Iris pigment epithelial cell (primary cell): ENCODE measurements at places on chromosomes 7 and 10.

- DNase-seq = no peak
These were observed 431.2 kb upstream of the AUTS2 start for GRCh38 chr7:69166979-69167516.

GRCh38 chr7:77238703-77239136 lies 39.1 kb upstream of the FGL2 start:
- no peak for DNase-seq

- DNase-seq = no peak
These were observed 67.0 kb upstream of the HPS1 start for GRCh38 chr10:98513704-98514103.

GRCh38 chr7:363626-364025 lies 73.7 kb downstream of the FOXL3 start:
- no peak for DNase-seq

DNA sequence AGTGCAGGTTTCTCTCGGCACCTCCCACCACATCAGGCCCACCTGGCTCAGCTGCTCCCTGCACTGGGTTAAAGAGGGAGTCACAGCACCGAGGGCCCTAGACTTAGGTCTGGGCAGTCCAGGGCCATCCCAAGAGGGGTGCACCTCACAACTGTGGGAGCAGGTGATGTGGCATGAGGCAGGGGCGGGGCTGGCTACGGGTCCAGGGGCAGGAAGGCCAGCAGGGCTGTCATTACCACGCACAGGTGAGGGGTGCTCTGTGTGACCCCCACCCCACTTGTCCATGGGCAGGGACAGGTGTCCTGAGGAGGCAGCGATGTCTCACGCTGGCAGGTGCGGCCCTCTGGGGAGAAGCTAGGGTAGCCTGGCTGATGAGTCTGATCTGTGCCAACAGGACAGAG lies 40.5 kb upstream of the DPYSL4 start:
- DNase-seq = no peak

DNA sequence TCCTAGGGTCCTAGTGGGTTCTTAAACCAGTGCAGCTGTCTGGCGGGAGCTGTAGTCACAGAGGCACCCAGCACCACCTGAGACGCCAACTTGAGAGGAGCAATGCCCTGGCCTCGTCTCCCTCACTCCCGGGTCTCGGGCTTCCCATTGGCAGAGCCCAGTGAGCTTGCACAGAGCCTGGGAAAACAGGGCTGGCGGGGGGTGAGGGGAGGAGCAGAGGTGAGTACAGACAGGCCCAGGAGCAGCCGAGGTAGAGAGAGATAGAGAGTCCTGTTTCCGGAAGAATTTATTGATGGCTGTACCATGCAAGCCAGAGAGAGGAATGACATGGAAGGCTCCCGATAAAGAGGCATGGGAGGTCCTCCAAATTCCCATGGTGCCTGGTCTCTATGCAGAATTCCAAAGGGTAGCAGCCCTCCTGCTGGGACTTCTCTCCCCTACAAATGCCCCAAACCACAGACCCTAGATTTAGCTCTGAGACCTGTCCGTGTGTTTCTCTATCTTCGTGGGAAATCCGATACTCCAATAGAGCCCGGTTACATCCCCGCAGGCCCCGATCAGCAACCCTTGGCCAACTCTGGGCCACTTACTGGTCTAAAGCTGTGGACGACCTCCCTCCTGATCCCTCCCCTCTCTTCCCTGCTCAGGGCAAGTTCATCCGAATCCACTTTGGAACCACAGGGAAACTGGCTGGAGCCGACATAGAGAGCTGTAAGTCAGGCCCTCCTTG lies 20.3 kb upstream of the MYH16 start:
- DNase-seq = no peak

- no peak for DNase-seq
These were observed 88.8 kb downstream of the ELMO1 start for GRCh38 chr7:37359662-37360444.

DNA sequence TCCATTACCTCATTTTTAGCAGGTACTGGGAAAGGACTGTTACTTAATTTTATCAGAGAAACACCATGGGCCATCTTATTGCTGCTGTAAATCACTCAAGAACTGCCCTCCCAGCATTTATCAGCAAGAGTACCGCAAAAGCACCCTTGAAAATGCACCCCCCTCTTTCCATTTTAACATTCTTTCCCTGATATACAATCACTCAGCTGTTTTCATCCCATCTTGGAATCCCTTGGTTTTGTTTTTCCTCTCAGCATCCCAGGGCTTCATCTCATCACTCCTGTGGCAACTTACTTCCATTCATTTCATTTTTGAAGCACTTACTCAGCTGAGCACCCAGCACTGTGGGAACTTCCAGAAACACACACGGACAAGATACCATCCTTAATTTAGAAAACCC lies 36.5 kb downstream of the RAPGEF5 start:
- no peak for DNase-seq

DNA sequence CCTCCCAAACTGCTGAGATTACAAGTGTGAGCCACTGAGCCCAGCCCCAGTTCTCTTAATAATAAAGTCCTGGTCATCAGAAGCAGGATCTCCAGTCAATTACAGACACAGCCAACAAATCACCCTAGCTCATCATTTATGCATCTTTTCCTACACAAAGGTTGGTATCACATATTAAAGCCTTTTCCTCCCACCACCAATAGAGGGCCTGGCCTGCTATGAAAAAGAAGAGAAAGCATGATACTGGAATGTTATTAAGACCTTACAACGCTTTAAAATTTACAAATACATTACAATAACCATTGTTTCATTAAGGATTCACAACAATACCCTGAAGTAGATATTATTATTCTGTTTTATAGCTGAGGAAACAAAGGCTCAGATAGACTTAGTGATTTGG lies 25.9 kb downstream of the VAX1 start:
- peak; percentile 16 for DNase-seq

DNA sequence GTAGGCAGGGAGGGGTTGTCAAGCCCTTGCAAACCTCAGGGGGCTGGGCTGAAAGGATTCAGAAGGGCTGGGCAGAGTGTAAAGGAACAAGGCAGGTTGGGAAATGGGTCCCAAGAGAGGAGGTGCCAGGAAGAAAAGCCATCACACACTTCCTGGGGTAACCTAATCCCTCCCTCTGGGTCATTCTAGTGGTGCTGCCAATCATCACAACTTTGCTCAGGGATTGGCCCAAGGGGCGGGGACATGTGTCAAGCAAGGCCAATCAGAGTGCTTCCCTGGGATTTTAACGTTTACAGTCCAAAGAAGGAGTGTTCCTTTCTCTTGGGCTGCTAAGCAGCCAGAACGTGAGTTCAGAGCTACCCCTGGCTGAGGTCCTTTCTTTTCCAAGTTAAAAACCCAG lies 57.1 kb upstream of the NPTX2 start:
- DNase-seq = no peak

- no peak for DNase-seq
These were observed 5.7 kb downstream of the ELN start for GRCh38 chr7:74033372-74034311.

- DNase-seq = no peak
These were observed 49.7 kb downstream of the RABGEF1 start for GRCh38 chr7:66790196-66790595.

GRCh38 chr7:49398746-49399145 lies 374.7 kb upstream of the VWC2 start:
- peak; percentile 15 for DNase-seq

GRCh38 chr7:156751319-156751718 lies 110.7 kb downstream of the RNF32 start:
- peak; percentile 96 for DNase-seq

GRCh38 chr10:98453729-98454128 lies 7.0 kb upstream of the HPS1 start:
- DNase-seq = no peak

GRCh38 chr7:130384371-130384801 lies 4.1 kb downstream of the CPA1 start:
- DNase-seq = no peak

GRCh38 chr10:104333728-104334373 lies 4.4 kb downstream of the ITPRIP start:
- no peak for DNase-seq

GRCh38 chr7:114140561-114140960 lies 221.8 kb upstream of the PPP1R3A start:
- DNase-seq = no peak

DNA sequence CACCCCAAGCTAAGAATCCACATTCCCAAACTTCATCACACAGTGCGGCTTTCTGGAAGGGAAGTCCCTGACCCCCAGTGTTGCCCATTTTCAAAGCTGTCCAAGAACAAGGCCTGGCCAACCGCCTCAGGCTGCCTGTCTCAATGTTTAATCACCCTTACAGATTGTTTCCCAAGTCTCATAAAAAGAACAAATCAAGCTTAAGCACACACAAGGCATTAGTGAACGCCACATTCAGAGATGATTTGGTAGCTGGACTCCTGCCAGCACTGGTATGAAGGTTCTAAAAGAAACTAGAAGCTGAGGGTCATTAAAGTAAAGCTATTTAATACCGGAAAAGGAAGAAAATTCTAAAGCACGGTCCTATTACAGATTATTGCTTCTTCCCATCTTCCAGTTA lies 35.6 kb downstream of the C10orf90 start:
- DNase-seq = peak; percentile 21

GRCh38 chr10:98402478-98402877 lies 12.5 kb downstream of the PYROXD2 start:
- DNase-seq = no peak

DNA sequence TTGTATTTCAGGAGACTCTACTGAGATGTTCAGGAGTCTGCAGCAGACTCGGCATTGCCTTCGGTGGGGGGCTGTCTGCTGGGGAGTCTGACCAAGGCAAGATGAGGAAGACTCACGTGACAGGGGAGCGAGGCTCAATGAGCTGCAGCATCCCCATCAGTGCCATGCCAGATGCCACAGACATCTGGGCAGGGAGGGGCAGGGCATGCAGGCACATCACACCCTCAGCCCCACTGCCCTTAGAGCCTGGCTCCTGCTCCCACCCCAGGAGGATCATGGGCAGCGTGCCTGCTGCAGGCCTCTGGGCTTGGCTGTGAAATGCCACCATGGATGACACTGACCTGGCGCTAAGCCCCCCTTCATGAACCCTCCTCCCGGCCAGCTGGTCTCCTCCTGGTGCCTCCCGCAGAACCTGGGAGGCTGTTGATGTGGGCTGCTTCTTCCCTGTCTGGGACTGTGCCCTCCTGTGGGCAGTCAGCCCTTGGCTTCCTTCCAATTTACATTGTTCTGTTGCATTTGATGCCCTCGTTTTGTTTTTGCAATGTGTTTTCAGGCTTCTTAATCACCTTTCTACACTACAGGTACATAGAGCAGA lies 235.0 kb downstream of the PAXIP1 start:
- DNase-seq = no peak

DNA sequence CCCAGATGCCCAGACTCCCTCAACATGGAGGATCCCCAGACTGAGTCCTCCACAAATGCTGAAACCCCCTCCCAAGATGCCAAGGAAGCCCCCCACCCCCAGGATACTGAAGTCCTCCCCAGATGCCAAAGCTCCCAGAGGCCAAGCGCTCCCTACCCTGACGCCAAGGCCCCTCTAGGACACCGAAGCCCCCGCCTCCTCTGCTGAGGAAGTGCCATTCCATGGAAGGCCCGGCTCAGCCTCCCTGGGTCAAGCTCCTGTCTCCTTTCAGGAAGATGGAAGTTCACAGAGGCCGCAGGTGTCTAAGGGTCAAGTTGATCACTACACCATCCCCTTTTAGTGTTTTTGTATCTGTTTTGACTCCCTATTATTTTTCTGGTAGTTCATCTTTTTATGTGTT lies 606.8 kb downstream of the DNAJB6 start:
- no peak for DNase-seq

DNA sequence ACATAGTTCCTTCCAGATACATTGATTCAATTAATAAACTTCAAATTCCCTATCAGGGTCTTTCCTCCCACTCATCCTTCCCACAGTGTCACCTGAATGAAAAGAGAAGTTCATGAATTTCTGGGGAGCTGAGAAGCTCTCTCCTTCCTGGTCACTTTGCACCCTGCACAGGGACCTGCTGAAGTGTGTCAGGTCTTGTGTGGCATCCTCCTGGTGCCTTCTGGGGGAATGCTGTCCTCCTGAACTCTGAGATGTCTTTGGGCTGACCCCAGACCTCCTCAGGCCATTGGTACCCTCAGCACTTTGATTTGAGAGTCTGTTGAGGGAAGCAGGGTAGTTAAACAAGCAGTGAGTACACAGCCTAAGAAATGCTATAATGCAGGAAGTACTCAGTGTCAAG lies 39.5 kb upstream of the ITGA8 start:
- DNase-seq = no peak

DNA sequence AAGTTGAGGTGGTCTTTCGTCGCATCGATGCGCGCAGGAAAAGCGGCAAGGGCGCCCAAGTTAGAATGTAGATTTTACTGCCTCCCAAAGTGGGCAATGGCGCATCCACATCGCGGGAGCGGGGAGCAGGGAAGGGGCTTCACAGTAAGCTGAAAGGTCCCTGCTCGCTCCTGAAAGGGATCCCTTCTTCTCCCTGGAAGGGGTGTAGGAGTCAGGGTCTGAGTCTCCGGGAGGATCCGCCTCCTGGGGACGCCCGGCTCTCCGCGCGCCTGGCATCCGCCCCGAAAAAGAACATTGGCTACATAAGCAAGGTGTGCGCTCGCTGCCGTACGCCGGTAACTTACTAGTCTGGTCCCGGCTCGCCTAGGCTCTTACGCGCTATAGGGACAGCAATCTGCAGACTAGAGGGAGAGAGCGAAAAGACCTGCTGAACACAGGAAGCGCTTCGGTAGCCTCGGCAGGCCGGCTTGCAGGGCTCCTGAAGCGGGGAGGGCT lies 804 bp downstream of the UNC5B start:
- peak; percentile 82 for DNase-seq

DNA sequence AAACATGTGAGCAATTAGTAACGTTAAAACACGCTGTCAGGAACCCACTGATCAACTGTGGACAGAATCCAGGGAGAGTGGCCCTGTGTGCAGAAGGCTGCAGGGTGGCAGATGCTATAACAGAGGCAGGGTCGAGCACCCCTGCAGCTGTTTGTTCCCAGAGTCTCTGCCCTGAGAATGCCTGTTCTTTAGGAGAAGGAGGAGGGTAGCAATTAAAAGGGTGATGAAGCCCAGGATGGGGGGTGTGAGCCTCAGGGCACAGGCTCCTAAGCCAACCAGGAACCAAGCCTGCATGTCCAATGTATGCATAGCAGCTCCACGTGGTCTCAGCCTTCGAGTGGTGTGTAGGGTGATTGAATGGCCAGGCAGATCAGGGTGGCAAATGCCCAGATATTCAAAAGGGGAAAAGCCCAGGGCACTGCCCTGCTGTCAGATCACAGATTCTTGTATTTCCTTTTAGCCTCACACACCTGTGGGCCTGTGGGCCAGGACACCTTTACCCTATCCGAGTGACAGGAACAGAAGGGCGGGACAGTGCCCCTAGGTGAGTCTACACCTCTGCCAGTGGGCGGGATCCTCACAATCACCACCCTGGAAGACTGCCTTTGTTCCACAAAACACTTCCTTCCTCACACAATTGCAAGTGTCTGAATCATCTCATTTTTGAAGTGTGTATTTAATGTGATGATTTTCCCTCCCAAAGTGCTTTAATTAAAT lies 7.3 kb downstream of the WDFY4 start:
- no peak for DNase-seq

- DNase-seq = peak; percentile 75
These were observed 10.4 kb downstream of the HTR7 start for GRCh38 chr10:90847436-90847835.

DNA sequence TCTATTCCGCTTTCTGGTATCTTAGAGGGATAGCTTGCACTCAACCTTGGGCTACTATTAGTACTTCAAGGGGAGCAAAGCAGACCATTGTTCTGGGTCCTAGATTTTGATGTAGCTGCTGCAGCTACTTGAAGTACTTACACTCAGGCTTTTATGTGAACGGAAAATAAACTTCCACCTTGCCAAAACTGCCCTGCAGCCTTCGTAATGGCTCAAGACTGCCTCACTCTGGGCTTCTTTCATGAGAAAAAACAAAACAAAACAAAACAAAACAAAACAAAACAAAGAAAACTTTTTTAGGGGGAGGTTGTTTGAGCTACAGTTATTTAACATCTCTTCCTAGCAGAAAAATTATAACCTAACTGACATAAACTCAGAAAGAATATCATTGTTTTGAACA lies 19.4 kb upstream of the EPHB6 start:
- DNase-seq = no peak
